Urinary bladder (tissue), 4 donors: ENCODE measurements at places on chromosomes 5 and 9.

- no peak for DNase-seq
Observed at GRCh38 chr5:109921735-109922380, 232.1 kb downstream of the MAN2A1 start.

DNA sequence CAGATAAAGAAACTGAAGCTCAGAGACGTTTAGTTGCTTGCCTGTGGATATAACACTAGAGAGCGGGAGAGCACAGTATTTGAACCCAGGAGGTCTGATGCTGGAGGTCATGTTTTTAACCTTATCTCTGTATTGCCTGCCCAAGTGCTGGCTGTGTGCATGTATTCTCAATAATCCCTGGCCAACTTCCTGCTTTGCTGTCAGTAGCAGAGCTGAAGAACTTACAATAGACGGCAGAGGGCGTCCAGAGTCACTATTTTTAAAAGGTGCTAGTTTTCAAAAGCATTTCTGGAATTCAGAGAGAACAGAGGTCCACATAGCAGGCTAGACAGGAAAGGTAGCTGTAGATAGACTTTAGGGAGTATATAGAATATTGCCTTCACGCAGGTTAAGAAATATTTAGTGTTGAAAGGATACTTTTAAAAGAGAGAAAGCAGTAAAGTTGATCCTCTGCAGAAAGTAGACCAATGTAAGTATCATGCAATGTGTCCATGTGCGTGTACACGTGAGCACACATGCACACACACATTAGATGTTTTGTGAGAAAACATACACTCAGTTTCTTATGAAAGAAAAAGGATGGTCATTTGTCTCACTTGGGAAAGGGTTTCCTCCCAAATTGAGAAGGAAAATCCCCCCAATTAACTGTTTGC lies 46.3 kb downstream of the PTCD2 start:
- peak; percentile 77 for DNase-seq

GRCh38 chr5:86864051-86864450 lies 246.3 kb downstream of the COX7C start:
- DNase-seq, result no peak

DNA sequence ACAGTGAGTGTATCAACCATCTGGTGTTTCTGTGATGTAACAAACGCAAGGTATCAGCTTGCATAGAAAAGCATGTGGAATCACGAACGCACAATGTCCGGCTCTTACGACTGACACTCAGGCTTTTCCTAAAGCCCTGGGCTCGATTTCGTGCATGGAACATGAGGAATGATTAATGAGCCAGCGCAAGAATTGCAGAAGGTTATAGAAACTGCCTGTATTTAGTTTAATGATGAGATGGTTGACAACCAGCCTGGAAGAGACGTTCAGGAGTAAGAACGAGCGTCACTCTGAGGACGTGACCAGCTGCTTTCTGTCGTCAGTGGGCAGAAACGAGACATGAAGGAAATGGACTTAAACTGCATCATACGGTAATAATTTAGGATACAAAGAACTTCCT lies 497.6 kb downstream of the IRX1 start:
- DNase-seq, result no peak

- DNase-seq, result no peak
Observed at GRCh38 chr5:137113161-137113560, 386.0 kb downstream of the SPOCK1 start.

GRCh38 chr9:130689937-130690700 lies 3.5 kb upstream of the EXOSC2 start:
- peak; percentile 89 for DNase-seq
